ENCODE measurements at places on chromosomes 13 and 19.

- no peak for DNase-seq
Measured at GRCh38 chr19:33686687-33687480, 65.1 kb downstream of the CHST8 start.

GRCh38 chr13:103098535-103098934, 32.3 kb upstream of the SLC10A2 start:
- no peak for DNase-seq

GRCh38 chr19:542173-542866, 1.5 kb upstream of the GZMM start:
- no peak for DNase-seq

DNA sequence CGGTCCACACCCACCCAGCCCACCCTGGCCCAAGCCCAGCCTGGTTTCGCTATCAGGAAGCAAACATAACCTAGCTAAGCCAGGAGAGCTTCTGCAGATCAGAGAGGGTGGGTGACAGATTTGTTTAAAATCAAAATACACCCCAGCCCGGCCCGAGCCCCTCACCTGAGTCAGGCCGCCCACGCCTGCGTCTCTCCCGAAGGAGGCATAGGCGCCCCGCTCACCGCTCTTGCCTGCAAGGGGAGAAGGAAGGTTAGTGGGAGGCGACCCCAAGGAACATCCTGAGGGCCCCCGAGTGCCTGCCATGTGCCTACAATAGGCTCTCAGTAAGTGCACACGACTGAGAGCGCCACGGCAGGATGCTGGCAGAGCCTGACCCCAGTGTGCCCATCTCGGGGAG, 21.9 kb upstream of the UQCR11 start:
- DNase-seq = no peak

GRCh38 chr13:77345150-77345780, 18.4 kb upstream of the MYCBP2 start:
- DNase-seq = no peak

GRCh38 chr13:34224877-34225276, 406.9 kb downstream of the RFC3 start:
- DNase-seq = no peak

DNA sequence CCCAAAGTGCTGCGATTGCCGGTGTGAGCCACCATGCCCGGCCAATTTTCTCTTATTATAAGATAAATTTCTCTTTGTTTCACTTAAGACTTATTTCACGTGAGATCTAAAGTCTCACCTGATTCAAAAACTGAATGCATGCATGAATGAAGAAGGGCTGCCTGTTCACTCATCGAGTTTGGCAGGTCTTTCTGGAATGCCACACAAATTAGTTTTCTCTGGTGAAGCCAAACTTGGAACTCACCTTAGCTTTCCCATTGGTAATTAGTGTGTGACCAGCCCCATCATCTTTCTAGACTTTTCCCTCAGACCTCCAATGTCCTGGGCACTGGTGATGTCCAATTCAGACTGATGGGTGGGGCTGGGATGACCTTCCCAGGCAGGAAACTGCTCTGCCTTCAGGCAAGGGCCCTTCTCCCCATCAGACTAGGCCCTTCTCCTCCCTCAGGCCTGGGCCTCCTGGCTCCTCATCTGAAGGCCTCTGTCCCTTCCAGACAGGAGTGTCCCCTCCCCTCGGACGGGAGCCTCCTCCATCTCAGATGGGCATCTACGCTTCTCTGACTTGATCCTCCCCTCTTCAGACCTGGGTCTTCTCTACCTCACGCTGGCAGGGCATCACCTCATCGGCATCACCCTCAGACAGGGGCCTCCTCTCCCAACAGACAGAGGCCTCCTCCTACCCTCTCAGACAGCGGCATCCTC, 14.4 kb downstream of the C3 start:
- no peak for DNase-seq

GRCh38 chr13:39766464-39767158, 111.1 kb downstream of the COG6 start:
- no peak for DNase-seq

GRCh38 chr13:79477968-79478367, 3.0 kb upstream of the NDFIP2 start:
- no peak for DNase-seq

DNA sequence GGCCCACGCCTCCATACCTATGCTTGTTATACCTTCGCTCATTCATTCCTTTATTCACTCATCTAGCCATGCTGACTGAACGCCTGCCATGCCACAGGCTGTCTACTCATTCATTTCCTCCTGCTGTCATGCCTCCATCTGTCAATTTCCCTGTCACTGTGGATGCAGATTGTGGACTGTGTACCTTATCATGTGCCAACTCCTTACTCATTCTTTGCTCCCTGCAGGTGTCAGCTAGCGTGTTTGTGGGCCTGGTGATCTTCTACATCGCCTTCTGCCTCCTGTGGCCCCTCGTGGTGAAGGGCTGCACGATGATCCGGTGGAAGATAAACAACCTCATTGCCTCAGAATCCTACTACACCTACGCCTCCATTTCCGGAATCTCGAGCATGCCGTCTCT, 4.1 kb upstream of the PSMD8 start:
- no peak for DNase-seq

DNA sequence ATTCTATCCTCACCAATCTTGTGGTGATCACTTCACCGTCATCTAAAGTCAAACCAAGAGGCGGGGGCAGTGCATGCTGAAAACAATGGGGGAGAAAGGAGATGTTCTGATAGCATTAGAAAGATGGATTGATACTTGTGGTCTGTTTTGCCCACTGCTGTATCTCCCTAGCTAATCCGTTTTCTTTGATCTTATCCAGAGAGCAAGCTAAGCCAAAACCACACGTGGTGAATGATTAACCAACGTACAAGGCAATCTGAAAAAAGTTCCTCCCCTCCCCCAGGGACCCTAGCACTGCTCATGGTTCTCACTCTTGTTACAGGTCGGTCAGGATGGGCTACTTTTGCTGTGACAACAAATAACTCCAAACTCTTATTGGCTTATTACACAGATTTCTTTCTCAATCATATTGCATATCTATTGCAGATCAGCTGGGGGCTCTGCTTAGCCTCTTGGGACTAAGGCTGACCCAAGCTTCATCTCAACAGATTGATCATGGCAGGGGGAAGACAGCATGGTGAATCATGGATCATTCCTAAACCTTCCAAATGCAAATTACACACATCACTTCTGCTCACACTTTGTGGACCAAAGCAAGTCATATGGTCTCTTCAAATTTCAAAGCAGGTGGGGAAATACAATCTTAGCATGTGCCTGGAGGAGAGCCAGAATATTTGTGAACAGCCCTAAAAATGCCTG, 11.9 kb upstream of the C13orf42 start:
- DNase-seq = no peak

GRCh38 chr13:23463661-23464060, 30.2 kb upstream of the SACS start:
- no peak for DNase-seq

DNA sequence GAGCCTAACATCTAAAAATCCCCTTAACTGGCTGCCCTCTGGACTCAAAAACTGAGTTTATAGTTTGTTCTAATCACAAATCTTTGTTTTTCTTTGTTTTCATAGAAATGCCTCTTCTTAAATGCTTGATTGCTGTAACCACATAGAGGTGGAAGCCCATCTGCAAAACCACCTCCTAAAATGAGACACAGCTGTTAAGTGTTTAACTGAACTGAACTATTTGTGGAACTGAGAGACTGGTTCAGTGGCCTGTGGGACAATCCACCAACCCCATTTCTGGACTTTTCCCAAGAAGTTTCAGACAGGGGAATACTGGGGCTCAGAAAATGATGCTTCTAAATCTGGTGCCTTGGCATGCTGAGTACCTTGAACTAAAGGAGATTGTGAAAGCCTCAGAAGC, 50.9 kb upstream of the TM9SF2 start:
- DNase-seq = no peak

DNA sequence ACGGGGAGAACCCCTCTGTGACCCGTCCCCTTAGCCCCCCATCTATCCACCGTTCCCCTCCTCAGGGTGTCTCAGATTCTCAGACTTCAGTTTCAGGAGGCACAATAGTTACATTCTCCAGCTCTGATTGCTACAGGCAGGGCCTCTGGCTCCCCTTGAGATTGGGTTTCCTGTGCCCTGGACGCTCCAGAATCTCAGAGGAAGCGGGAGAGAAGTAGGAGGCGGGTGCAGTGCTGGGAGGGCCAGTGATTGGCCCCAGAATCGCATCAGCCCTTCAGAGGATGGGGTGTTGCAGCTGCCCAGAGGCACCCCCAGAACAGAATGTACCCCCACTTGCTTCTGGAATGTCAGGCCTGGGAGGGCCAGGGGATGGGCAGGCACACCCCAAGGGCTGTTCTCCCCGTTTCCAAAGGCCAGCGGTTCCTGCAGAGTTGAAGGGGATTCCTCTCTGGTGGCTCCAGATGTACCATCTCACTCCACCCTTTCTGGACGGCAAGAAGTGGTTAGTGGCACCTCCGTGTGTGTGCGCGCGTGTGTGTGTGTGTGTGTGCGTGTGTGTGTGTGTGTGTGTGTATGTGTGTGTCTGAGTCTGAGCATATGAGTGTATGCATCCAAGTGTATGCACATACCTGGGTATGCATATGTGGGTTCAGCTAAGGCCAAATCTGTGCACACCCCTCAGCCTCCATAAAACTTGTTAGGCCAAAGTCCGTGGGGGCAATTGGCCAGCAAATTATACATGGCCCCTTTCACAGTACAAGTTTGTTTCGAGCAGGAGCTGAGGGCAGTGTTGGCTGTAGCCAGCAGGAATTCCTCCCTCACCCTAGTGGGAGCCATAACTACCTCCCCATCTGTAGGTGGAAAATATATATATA, 35.5 kb downstream of the LYL1 start:
- no peak for DNase-seq

DNA sequence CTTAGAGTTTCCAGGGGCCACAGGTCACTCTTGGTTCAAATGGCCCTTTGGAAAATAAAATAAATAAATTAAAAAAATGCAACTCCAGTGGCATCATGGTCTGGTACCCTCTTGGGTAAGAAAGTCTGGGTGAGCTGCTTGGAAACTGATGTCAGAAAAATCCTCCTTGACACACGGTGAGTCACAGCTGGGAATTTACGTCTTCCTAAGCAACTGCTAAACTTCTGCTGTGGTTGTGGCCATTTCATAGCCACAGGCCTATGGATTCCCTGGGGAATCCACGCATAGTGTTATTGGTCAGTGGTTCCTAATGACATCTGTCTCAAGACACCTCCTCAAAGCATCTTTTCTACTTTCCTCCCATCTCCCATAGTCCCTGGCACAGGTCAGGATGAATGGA, 220.8 kb downstream of the COG6 start:
- no peak for DNase-seq

DNA sequence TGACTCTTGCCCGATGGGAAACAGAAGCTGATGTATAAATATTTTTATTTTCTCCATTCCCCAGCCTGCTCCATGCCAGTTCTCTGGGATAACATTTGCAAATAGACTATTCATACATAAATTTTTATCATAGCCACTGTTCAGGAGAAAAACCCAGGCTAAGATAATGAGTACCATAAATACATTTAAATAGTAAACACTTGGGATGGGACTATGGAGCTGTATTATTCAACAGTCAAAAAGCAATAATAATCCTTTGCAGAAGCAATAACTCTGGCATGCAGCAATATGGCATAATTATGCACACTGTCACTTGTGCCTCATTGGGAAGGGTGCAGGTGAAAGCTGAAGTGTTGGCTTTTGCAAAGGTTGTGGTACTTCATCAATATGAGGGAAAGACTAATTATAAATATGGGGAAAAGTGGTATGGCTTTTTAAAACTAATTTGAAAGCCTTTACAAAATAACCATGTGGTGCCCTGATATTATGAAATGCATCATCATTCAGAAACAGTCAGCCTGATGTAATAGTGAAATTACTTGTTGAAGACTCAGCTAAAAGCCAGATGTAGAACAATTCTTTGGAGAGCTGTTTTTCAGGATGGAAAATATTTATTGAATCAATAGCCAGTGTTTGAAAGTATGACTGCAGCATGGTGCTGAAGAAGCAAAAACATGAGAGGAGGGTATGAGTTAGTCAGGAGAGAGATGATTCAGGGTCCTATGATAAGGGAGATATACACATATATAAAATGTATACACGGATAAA, 2476.7 kb downstream of the PCDH9 start:
- no peak for DNase-seq

DNA sequence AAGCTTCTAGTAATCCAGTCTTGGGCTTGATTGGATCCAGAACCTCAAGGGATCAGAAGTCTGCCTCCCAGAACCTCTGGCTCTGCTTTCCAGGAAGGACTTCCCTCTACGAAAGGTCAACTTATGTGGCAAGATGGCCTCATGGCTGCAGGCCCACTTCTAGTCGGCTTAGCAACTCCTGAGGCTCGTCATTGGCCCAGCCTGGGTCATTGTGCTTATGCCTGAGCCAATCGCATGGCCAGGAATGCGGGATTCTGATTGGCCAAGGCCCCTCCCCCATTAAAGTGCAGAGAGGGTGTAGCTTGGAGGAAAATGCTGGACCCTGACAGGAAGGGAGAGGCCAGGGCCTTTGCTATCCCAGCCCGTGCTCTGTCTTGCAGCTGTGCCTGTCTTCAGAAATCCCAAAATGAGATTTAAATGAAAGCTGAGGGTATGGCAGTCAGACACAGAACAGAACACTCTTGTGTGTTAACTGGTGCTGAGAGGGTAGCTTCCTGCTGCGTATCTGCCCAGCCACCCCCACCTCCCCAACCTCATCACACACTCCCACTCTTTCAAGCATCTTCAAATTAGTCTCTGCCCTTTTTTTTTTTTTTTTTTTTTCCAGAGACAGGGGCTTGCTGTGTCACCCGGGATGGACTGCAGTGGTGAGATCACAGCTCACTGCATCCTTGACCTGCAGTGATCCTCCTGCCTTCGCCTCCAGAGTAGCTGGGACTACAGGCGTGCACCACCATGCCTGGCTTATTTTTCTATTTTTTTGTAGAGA, 5.5 kb upstream of the CCNE1 start:
- peak; percentile 68 for DNase-seq

- no peak for DNase-seq
Measured at GRCh38 chr13:27774651-27775050, 17.6 kb upstream of the GSX1 start.

GRCh38 chr19:5339950-5340636, 519 bp downstream of the PTPRS start:
- no peak for DNase-seq

GRCh38 chr19:1147934-1148549, 26.0 kb downstream of the SBNO2 start:
- no peak for DNase-seq

DNA sequence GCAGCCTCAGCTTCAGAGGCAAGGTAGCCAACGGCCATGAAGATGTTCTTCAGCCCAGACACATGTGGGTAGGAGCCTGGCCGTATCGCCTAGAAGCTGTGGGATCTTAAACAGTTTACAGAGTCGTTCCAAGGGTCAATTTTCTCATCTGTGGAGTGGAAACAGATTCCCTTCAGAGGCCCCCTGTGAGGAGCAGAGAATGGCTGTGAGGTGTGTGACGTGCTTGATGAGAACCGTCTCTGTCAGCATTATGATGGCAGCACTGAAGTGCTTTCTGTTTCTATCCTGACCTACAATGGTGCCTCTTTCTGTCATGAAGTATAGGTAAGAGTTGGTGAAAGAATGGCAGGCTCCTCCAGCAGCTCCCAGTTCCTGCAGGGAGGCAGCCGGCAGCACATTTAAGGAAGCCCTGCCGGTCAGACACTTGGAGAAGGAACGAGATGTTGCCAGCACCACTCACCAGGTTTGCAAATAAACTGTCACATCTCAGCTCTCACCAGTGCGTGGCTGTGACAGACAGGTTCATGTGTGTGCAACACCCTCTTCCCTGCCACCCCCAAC, 277.3 kb downstream of the FOXO1 start:
- no peak for DNase-seq

Measured in CMK (cell line).